ENCODE measurements at places on chromosomes 3 and 15. TPM values are rescaled to one million over a fixed set of nuclear protein-coding genes. Genes with fewer than 3 reads are reported as not detected.

SLC28A2 gene
- not detected for polyA plus RNA-seq

CHRNA7 gene
- 2.6 TPM for polyA plus RNA-seq

SI gene
- under 0.01 TPM for polyA plus RNA-seq

ELL3 gene
- 1.9 TPM for polyA plus RNA-seq

GPR62 gene
- 0.26 TPM for polyA plus RNA-seq

ATRIP gene
- polyA plus RNA-seq, result 4.8 TPM

MYZAP gene
- polyA plus RNA-seq, result 10.0 TPM

RASSF1 gene
- polyA plus RNA-seq, result 17.5 TPM

CD276 gene
- polyA plus RNA-seq, result 30.4 TPM

DUOXA2 gene
- polyA plus RNA-seq, result not detected

MYRIP gene
- polyA plus RNA-seq, result 2.5 TPM

VPS39 gene
- polyA plus RNA-seq, result 49.3 TPM

- no peak for DNase-seq
These were observed 80.2 kb downstream of the LPP start for GRCh38 chr3:188234132-188234531.

GRCh38 chr3:38043486-38043885 lies 4.5 kb downstream of the DLEC1 start:
- no peak for DNase-seq

DNA sequence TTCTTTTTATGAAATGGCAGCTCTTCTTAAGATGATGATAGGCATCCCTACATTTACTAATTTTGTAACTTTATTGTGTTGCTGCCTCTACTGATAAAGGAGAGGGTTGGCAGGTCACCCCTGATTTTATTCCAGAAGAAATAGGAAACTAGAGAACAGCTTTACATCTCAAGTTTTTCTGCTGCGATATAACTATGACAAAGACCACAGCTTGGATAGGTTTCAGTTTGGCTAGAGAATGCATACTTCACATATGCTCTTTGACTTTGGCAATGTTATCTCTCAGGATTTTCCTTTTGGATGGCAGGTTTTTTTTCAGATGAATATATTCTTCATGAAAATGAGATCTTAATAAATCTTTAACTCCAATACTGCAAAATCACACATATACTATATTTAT lies 395.3 kb upstream of the GOLIM4 start:
- no peak for DNase-seq

GRCh38 chr3:159831466-159831865 lies 157.2 kb upstream of the IL12A start:
- no peak for DNase-seq

- DNase-seq, result no peak
These were observed 484.6 kb downstream of the ROBO2 start for GRCh38 chr3:77524463-77524862.

DNA sequence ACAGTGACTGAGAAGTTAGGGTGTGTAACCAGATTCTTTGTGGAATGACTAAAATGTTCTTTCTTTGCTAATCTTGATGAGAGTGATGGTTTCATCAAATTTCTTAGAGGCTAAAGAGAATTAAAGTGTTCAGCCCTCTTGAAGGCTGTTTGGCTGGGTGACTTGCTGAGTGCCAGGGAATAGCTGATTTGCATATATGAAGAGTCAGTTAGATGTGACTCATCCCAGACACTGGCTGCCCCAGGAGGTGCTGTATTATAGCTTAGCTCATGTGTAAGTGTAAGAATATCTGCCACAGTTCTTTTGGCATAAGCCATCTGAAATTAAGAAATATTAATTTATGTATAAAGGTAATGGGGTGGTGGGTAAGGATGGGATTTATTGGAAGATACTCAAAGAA lies 535.1 kb downstream of the NLGN1 start:
- DNase-seq, result no peak

DNA sequence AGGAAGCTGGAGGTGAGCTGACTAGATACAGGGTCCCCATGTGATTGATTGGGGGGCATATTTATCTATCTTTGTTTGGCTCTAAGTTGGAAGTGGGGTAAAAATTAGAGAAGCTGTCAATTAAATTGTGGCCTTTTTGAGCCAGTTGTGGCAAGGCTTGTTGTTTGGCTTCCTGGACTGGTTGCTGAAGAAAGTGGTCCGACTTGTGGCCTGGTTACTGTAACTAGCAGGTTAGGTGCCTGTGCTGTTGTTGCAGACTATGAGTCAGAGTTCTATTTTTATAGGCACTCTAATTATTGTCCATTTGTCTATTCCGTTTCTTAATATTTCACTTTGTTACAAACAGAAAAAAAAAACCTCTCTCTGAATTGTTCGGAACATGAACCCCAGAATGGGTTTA lies 129.1 kb upstream of the CNTN6 start:
- DNase-seq, result no peak

- no peak for DNase-seq
These were observed 457.2 kb downstream of the RAP2B start for GRCh38 chr3:153619268-153619667.

DNA sequence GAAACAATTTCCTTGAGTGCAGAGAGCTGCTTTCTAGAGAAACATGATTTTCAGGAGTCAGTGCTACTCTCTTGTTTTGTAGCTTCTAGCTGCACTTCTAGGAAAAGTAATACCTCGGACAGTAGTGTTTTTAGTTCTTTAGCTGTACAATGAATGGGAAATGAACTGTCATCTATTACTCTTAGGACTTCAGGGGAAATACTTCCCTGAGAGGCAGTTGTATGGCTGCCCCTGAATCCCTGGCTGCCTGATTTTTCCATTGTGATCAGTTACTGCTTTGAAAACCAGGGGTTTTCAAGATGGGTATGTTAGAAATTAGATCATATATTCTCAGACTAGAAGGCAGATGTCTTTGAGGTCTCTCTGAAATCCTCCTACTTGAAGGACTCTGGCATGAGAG lies 200.3 kb upstream of the SEMA6D start:
- DNase-seq, result no peak

DNA sequence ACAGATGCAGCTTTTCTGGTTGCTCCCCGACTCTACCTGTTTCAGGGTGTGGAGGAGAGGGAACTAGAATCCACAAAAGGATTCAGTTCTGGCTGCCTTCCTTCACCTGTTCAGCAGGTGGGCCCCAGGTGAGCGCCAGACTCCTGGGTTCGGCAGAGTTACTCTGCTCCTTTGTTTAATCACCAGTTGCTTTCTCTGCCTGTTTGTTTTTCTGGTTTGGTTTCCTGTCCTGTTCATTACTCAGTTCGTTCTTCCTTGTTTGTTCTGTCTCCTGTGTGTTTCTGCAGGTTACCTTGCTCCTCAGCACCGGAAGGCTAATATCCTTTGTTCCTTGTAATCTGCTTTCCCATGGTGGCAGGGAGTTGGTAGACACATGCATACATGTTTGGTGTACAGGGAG lies 508.5 kb upstream of the ATP11B start:
- no peak for DNase-seq

GRCh38 chr3:108103886-108104797 lies 13.3 kb upstream of the CD47 start:
- DNase-seq, result no peak

DNA sequence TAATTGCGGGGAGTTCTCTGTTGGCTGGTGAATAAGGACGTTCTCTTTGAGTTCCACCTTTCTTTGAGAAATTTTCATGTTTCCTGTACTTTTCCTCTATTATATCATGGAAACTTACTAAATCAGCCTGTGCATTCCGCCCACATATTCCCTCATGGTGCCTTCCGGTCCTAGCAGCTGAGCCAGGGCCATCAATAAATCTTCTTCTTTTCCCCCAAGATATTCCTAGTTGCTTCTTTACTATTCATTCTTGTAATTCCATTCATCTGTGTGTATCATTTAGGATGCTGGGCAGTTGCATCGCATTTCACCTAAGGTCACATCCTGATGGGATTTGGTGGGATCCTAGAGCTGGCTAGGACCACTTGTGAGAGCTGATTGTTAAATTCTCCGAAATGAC lies 139.2 kb downstream of the RBMS3 start:
- no peak for DNase-seq

DNA sequence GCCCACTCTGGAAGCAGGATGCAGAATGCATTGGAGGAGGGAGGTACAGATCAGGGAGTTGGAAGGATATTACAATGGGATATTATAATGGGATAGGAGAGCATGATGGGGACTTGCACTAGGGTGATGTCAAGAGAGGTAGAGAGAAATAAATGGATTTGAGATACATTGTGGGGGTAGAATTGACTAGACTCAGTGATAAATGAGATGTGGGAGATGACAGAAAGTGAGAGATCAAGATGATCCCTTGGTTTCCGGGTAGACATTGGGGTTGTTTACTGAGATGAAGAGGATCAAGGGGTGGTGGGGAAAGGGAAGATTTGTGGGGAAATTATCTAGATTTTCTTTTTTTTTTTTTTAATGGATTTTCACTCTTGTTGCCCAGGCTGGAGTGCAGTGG lies 42.7 kb downstream of the BFSP2 start:
- DNase-seq, result no peak

DNA sequence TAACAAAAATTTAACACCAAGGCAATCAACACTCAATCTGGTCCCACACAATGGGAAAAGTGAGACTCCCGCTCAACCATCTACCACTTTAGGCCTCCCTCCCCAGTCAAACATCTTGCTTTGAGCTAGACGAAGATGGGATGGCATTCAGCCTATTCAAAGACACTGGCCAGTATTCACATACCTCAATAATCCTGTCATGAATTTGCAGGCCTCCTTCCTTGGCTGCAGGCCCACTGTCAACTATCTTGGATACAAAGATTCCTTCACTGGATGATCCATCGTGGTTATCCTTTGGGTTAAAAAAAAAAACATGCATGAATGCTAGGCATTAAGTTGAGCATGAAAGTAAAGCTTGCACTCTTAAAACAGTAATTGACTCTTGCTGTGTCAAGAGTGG lies 22.6 kb downstream of the PDZRN3 start:
- DNase-seq, result no peak

- no peak for DNase-seq
These were observed 121.8 kb upstream of the NR2E3 start for GRCh38 chr15:71688509-71689094.

- no peak for DNase-seq
These were observed 23.0 kb downstream of the SUCNR1 start for GRCh38 chr3:151896246-151897012.

- no peak for DNase-seq
These were observed 882.8 kb downstream of the NAALADL2 start for GRCh38 chr3:175741951-175742350.

GRCh38 chr3:144921710-144922109 lies 950.1 kb downstream of the DIPK2A start:
- DNase-seq, result no peak

DNA sequence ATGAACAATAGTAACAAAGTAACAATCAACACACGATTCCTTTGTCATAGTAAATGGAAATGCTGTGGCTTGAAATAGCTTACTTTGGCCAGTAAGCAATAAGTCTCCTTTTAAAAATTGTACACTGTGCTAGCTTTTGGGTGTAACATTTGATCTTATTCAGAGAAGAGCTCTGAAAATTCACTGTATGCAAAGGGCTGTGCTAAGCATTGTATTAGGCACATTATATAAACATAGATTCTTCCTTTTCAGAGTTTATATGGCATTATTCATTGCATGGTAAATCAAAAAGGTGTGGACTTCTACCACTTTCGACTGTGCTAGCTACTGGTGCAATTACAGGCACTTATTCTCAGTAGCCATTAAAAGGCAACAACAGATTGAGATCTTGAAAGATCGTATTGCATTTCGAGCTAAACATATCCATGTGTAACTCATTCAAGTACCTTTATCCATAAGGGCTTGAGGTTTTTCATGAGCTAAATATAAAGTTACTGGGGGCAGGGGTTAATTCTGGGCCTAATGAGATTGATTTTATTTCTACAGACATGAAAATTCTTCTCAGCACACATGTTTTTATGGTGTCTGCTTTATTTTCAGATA lies 246.8 kb downstream of the NR1D2 start:
- DNase-seq, result no peak

DNA sequence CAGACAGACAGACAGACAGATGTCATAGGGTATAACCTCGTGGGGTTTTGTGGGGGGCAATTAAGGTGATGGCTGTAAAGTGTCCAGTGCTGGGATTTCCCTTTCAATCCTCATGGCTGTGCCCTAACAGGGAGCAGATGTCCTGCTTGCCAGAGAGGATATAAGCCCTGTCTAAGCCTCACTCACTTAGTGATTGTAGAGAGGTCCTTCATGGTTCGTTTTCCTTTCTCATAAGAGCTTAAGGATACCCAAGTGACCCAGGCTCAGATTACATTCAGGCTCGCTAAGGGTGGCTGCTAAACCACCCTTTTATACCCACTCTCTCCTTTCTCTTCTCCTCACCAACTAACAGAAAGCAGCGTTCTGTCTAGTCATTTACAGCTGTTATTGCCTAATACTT lies 19.2 kb downstream of the LYSMD2 start:
- no peak for DNase-seq

DNA sequence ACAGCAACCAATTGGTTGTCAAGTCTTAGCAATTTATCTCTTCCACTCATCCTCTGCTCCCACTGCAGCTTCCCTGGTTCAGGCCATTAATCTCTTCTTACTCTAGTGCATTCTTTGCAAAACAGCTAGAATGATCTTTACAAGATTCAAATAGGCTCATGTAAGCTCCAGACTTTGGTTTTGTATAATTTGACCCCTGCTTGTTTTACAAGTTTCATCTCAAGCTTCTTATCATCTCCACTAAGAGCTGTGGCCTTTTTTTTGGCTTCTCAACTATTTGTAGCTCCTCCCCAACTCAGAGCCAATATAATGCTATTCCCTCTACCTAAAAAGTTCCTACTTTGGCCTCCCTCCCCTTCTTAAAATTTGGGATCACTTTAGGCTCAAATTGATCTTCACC lies 121.8 kb downstream of the GOLIM4 start:
- DNase-seq, result no peak

GRCh38 chr15:37362414-37362813 lies 262.1 kb upstream of the MEIS2 start:
- DNase-seq, result no peak

GRCh38 chr15:70343961-70344621 lies 246.4 kb upstream of the TLE3 start:
- no peak for DNase-seq

GRCh38 chr3:143885780-143886427 lies 37.6 kb upstream of the SLC9A9 start:
- no peak for DNase-seq

DNA sequence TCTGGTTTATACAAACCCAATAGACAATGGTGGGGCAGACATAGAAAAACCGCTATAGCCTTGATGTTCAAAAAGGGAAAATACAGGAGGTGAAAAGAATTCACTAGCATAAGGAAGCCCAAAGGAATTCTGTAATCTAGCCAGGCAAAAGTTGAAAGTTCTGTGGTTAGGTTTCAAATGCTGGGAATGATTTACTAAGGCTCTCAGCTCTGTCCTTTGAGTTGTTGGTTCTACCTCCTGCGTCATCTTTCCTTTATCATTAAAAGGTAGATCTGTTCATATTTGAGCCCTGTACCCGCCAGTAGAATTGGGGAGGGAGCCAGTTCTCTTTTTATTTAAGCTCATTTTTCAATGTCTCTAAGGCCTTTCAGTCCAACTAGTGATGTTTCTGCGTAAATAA lies 866.5 kb downstream of the IGSF11 start:
- no peak for DNase-seq

DNA sequence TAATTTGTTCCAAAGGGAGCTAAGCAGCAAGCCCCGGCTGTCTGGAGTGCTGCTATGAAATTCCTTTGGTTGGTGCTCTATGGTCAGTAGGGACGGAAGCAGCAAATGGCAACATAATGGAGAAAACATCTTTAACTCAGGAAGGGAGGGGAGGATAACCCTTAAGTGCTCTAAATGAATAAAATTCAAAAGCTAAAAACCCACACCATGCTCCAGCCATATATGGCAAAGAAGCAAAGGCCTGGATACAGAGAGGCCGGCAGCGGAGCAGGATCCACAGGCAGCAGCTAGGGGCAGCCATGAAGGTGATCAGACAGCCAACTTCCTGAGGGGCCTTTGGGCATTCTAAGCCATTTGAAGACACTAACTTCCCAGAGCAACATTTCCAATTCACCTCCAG lies 38.9 kb downstream of the IL17RD start:
- no peak for DNase-seq

Measured in pancreas (tissue), 10 donors.